ENCODE measurements at places on chromosomes 11 and 22.

- no peak for DNase-seq
Observed at GRCh38 chr11:27496461-27496860, 10.1 kb downstream of the LIN7C start.

DNA sequence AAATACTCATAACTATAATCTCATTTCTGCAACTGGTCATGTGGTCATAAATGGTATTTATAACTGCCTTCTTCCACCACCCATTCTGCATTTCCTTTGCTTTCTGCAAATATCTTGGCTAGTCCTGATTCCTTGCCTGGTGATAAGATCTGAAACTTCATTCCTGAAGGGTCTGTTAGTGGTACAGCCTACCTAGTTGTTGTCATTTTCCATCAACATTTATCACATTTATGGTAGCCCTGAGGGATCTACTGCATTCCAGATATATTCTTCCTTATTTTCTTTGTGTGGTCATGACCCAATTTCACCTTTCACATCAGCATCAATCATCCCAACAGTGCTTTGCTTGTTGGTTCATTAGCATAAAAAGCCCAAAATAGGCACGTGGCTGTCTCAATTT lies 50.1 kb downstream of the DDX6 start:
- DNase-seq: peak; percentile 72

DNA sequence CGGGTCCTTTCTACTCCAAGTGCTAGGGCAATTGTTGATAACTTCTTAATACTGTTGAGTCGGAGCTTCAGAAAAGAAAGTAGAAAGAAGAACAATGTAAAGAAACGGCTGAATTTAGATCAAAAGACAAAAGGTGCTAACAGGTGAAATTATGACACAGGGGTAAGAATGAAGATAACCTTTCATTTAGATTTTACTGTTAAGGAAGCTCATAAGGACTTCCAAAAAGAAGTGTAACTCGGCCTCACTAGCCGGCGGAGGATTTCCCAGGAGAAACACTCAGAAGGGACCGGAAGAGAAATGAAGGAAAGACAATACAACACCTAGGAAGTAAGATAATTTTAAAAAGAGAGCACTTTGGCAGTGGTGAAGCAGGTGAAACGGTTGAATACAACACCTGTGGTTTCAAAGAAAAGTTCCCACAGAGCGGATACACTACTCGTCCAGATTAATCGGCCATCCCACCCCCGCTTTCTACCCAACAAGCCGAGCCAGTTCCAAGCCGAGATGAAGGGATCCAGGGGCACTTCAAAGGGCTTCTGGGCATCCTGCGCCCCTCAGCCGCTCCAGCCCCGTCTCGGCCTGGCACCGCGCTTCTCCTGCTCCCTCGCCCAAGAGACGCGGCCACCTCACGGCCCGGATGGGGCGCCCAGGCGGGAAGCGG lies 737 bp downstream of the PPP2R1B start:
- DNase-seq: peak; percentile 17

DNA sequence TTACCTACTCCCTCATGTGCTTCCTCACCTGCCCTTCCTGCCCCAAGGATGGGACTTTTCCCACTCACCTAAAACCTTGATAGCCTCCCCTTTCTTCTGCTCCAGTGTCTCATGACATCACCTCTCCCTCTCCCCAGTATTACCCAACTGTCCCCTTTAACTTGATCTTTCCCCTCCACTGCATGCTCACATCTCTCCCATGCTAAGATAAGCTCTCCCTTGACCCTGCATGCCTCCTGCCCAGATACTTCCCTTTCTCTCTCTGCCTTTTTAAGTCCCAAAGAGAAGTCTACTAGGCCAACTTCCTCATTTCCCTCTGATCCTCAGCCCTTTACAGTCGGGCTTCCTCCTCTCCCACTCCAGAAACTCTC lies 14.8 kb downstream of the CD3E start:
- no peak for DNase-seq

GRCh38 chr11:1036303-1036923 lies at the start of gene MUC6:
TSS of gene MUC6 (minus strand) at chr11:1036718. CDS start at chr11:1036655, 63 bp downstream.
- no peak for DNase-seq

GRCh38 chr11:73013021-73013420 lies 129.1 kb downstream of the FCHSD2 start:
- DNase-seq: no peak

DNA sequence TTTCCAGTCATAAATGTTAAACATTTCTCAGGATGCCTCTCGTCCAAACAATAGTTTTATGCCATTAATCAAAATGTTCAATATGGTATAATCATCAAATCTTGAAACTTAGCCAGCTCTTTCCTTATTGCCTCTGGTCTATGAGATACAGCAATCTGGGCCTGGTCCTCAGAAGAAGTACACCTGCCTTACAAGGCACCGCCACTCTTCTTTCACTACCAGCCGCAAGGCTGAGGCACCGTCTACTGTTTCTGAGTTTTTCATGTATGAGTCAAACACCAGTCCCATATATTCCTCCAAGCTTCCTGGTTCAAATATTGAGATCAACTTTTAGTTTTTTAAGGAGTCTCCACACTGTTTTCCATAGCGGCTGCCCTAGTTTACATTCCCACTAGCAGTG lies 600.6 kb upstream of the FAT3 start:
- DNase-seq: no peak

DNA sequence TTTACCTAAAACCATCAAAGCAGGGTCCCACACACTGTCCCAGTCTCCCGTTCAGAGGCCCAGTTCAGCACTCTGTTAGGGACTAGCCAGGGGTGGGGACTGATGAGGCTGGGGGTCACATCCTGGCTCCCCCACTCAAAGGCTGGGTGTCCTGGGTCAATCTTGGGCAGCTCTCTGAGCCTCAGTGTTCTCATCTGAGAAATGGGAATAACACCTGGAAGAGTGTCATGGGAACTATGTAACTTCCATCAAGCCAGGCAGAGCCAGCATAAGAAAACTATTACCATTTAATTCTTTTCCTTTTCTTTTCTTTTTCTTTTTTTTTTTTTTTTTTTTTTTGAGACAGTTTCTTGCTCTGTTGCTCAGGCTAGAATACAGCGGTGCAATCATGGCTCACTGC lies 38.4 kb downstream of the TPST2 start:
- no peak for DNase-seq

- no peak for DNase-seq
Observed at GRCh38 chr11:6030708-6031405, at the start of gene OR56A1. TSS of gene OR56A1 (minus strand) at chr11:6030758. CDS start at chr11:6027692, 3,066 bp downstream.

DNA sequence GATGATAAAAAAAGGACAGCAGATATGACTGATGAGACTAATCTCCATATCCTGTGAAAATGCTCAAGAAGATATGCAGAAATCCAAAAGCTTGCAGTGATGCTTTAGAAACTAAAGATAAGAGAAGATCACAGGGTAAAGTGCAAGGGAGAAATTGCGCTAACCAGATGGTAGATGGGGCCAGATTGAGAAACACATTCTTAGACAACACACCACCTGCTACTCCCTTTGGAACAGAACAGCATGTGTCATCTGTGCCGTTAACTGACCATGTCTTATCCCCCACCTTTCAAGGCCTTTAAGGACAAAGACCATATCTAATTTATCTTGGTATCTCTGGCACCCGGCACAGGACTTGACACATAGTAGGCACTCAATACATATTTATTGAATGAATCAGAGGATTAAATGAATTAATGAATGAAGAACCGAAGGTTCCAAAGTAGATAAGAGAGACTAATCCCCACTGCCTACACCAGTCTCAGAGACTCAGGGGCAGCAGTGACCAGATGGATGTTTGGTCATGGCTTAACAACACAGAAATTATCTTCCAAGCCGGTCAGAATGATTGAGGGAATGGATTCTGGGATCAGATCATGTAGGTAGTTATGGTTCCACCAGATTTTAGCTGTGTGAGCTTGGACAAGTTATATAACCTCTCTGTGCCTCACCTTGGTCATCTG lies 12.3 kb upstream of the P2RY2 start:
- DNase-seq: no peak

DNA sequence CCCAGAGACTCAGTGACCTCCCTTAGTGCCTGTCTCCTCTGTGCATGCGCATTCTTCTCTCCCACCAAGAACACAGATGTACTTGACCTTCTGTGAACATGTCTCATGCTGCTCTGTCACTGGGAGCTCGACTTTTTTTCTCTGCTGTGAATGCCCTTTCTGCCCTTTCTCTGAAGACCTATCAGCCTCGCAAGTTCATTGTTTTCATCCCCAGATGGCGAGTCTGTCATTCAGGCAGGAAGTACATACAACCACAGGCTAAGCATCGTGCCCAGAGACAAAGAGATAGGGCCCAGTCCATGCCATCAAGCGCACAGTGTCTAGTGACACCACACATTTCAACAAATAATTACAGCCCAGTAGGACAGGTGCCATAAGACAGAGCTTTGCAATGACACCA lies 50.4 kb upstream of the RAB1B start:
- DNase-seq: no peak

DNA sequence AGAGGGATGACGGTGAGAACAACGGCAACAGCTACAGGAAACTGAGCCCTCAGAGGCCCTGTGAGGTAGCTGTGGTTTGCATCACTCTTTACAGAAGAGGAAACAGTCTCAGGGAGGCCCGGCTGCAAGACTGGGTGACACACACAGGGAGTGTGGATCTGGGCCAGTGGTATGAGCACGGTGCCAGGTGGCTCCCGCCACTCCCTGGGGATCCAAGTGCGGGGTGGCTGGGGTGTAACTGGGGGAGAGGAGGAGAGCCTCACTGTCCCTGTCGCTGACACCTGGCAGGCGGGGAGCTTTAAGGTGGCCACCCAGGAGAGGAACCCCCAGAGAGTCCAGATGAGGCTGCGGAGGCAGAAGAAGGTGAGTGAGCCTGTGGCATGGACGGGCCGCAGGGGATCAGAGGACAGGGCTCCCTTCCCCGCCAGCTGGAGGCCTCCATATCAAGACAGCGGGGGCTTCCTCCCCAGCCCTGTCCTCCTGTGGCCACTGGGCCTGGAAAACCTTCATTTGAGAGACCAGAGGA lies 5.6 kb downstream of the RGL4 start:
- no peak for DNase-seq

- no peak for DNase-seq
Observed at GRCh38 chr11:133901316-133901715, 55.5 kb downstream of the IGSF9B start.

DNA sequence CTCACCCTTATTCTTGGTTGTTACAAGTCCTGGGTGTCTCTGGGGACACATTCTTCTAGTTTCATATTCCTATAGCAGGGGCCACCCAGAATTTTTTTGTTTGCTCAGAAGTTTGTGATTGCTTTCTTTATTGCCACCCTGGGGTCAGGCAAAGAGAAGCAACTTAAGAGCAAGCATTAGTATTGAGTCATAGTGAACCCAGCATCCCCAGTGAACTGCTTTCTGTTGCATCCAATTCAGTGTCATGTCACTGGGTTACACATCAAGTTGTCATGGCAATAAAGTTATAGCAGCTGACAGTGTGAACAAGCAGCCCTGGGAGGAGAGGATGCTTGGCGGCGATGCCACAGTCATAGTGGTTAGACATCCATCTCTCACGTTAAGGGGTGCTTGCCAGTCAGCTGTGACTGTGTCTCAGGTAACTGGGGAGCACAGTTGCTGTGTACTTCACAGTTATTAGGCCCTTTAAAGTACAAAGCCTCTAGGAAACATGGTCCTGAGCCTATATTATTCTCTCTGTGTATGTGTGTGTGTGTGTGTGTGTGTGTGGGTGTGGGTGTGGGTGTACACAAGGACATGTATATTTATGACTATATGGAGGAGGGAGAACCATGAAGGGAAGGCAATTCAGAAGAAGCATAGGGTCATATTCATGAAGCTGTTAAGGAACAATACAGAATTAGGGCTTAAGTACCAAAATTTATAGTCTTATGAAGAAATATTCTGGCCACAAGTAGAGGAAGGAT lies 52.5 kb downstream of the TRIM44 start:
- DNase-seq: peak; percentile 69

GRCh38 chr11:69531717-69532088 lies 50.2 kb downstream of the LINC01488 start:
- no peak for DNase-seq
